NCI-H146 (cell line): ENCODE measurements at places on chromosomes 2 and 18.

GRCh38 chr18:35570182-35570581 is 11.4 kb upstream of the GALNT1 start:
- no peak for DNase-seq

GRCh38 chr2:195603998-195604397 is 53.0 kb upstream of the SLC39A10 start:
- no peak for DNase-seq

DNA sequence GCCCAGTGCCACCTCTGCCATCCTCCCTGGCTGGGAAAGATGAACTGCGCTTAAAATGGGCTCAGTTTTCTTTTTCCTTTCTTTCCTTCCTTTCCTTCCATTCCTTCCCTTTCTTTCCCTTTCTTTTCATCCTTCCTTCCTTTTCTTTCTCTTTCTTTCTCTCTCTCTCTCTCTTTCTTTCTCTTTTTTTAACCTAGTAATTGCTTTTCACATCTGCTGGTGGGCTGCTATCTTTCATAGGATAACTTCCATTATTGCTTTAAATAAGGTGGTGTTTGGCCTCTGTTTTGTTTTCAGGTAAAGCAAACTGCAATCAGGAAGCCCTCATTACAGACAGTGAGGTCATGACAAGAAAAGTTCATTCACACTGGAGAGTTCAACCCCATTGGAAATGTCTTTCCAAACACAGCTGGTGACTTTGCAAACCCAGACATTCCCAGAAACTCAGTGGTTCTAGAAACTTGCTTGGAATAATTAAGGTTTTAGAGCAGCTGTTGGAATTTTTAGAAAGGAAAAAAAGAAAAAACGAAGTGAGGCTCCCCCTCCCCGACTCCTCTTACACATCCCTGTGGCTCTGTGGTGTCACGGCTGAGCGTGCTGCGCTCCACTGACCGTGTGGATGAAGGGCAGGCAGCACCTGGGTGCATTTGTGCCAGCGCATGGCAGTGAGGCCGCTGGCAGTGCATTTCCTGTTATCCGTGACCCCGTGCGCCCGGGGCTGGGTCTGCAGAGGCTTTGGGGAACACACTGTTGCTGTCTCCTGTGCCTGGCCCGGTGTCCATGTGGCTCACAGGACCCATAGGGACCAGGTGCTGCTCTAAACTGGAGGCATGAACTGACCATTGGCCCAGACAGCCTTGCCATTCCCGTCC is 76.9 kb downstream of the MBP start:
- DNase-seq = peak; percentile 62

- DNase-seq = no peak
Measured at GRCh38 chr2:239539083-239539775, 138.4 kb upstream of the HDAC4 start.

- DNase-seq = no peak
Measured at GRCh38 chr2:10347562-10347948, 44.9 kb downstream of the HPCAL1 start.

GRCh38 chr2:200138391-200139124 is 167.9 kb upstream of the SPATS2L start:
- no peak for DNase-seq

GRCh38 chr2:47704287-47704686 is 78.7 kb upstream of the MSH6 start:
- DNase-seq = no peak

GRCh38 chr2:55949211-55949610 is 25.6 kb upstream of the EFEMP1 start:
- DNase-seq = peak; percentile 18

GRCh38 chr2:24863641-24864040 is 56.4 kb downstream of the ADCY3 start:
- DNase-seq = no peak

DNA sequence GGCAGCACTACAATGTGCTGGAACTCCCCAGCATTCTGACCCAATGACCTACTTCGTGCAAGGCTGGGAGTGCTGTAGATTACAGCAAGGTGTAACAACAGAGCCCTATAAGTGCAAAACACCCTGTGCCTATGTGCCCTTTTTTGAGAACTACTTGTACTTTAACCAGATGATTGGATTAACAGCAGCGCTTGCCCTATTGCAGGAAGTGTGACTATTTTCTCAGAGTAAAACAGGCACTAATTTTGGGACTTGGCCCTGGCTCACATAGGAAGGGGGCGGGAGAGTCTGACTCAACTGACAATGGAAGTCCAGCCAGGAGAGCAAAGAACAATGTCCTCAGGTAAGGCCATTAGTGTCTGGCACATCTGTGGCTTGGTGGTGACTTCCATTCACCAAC is 35.6 kb upstream of the RNF125 start:
- no peak for DNase-seq

DNA sequence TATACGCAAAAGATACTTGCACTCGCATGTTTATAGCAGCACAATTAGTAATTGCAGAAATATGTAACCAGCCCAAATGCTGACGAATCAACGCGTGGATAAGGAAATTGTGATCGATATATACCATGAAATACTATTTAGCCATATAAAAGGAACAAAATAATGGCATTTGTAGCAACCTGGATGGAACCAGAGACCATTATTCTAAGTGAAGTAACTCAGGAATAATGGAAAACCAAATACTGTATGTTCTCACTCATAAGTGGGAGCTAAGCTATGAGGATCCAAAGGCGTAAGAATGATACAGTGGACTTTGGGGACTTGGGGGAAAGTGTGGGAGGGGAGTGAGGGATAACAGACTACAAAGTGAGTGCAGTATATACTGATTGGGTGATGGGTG is 1008.0 kb upstream of the CRIM1 start:
- DNase-seq = peak; percentile 5

DNA sequence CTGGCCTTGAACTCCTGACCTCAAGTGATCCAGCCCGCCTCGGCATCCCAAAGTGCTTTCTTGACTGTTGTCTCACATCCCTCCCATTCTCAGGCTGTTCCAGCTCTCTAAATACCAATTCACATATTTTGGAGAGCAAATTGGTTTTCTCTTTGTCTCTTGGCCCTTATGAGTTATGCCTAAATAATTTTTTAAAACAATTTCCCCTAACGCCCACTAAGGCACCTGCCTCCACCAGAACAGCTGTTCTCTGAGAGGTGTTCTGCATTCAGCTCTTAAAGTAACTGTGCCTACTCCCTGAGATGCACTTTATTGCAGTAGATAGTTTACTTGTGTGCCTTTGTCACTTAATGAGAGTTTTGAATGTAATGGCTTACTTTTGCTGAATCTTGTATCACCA is 6.9 kb downstream of the CCDC195 start:
- DNase-seq = no peak

- no peak for DNase-seq
Measured at GRCh38 chr2:55932843-55933242, 9.3 kb upstream of the EFEMP1 start.

GRCh38 chr18:8763611-8764010 is 58.3 kb downstream of the MTCL1 start:
- peak; percentile 17 for DNase-seq

- no peak for DNase-seq
Measured at GRCh38 chr2:234289834-234290590, 206.9 kb downstream of the ARL4C start.

DNA sequence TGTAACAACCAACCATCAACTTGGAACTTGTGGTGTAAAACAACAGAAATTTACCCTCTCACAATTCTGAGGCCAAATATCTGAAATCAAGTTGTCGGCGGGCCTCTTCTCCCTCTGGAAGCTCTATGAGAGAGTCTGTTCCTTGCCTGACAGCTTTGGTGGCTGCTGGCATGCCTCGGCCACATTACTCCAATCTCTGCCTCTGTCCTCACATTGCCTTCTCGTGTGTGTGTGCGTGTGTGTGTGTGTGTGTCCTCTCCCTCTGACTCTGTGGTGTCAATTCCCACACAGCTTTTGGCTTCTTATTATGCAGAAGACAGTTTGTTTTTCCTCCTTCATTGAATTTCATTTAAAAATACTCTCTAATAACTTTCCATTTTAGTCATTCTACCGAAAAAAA is 50.4 kb downstream of the ZDBF2 start:
- DNase-seq = no peak

- DNase-seq = no peak
Measured at GRCh38 chr2:158748926-158749590, 46.1 kb upstream of the DAPL1 start.

DNA sequence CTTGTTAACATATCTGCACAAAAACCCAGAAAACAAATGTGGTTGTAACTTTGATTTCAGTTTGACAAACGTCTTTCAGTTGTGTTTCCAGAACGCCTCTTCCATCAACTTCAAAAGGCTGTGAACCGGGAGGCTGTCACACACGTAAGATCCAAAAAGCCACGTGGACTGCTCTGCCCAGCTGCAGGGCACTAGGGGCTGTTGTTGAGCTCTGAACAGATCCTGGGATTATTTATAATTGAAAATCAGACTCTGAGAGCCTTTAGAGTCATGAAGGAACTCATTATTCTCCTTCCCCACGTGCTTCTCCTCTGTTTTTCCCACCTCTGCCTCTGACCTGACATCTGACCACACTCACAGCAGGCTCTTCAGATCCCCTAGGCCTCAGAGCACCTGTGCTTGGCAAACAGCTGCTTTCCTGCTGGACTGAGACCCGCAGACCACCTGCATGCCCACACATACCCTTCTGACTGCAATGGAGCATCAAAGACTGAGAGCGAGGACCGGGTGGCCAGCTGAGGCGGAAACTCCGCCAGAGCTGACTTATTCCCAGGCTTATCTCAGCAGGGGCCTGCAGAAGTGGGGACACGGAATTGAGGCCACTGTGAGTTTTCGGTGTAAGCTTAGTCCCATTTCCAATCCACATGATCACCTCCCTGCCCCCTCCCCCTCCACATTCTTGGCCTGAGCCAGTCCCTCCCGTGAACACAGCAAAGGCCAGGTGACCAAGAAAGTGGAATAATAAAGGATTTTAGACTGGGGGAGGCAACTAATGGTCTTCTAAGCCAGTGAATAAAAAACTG is 114.8 kb downstream of the ATL2 start:
- no peak for DNase-seq

DNA sequence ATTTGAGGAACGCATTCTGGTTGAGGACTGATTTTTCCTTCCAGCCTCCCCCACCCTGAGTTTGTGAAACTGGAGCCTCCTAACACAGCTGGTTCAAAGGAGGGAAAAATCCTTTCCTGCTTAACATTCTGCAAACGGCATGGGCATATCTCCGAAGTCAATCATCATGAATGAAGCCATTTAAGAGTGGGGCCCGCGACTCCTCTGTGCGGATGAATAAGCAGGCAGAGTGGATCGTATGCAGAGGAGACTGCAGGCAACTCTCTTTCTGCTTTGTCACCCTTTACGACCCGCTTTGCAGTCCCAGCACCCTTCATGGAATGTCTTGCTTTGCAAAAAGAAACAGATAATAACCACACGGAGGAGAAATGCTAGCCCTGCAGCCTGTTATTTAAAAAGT is 305.2 kb downstream of the CLIP4 start:
- DNase-seq = no peak

DNA sequence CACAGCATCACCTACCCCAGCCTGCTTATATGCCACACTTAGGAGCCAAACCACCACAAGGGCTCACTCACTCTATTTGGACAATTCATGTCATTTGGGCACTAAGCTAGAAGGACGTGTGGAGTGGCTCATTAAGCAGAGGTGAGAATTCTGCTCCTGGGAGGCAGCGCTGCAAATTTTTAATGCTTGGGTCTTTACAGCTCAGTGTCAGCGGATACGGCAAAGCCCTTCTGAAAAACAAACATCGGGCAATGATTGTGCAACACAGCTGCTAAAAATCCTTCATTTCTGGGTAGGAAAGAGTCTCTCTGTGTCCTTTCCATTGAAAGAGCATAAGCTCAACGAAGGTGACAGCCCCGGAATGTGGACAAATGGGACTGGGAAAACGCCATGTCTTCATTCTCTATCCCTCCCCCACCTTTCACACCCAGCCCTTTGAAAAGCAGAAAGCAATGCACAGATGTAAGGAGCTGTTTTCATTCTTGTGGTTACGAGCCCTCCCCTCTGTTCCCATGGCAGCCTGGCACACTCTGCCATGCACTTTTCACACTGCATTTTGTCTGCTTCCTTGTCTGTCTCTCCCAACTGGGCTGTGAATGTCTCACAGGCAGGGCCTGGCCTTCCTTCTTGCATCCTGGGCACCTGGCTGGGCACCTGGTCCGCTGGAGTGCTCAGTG is 16.0 kb downstream of the TMEM177 start:
- DNase-seq = no peak

DNA sequence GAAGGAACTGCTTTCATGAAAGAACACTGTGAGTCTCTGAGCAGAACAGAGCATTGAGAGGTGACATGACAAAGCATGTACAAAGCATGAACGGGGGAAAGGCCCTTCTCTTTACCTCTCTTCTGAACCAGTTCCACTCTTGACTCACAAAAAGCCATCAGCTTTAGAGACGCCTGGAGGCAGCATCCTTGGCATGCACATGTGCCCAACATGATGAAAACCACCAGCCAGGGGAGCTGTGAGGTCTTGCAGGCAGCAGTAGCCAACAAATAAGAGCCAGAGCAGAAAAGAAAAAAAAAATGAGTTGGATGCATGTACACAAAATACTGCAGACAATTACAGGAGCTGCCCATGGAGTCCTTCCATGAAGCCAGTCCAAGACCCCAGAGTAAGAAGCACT is 95.5 kb upstream of the AGAP1 start:
- DNase-seq = no peak

GRCh38 chr2:107595749-107596148 is 230.9 kb upstream of the RGPD4 start:
- DNase-seq = no peak

DNA sequence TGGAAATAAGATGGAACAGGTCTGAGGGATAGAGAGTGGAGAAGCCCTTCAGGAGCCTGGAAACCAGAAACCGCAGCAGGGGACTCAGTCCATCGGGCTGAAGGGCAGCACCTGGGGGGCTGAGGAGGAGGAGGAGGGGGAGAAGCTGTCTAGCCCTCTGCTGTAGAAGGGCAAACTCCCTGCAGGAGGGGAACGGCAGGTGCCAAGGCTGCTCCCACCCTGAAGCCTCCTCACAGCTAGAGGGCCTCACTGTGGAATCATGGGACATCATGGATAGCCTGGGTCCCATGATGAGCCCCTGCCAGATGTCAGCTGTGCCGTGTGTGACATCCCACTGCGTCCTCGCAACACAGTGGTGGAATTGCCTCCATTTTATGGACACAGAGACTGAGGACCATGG is 435 bp downstream of the MYO7B start:
- DNase-seq = peak; percentile 75

- peak; percentile 15 for DNase-seq
Measured at GRCh38 chr2:78408795-78409118, 616.7 kb upstream of the REG3G start.

GRCh38 chr2:240078631-240079030 is 25.3 kb upstream of the OR6B3 start:
- no peak for DNase-seq

DNA sequence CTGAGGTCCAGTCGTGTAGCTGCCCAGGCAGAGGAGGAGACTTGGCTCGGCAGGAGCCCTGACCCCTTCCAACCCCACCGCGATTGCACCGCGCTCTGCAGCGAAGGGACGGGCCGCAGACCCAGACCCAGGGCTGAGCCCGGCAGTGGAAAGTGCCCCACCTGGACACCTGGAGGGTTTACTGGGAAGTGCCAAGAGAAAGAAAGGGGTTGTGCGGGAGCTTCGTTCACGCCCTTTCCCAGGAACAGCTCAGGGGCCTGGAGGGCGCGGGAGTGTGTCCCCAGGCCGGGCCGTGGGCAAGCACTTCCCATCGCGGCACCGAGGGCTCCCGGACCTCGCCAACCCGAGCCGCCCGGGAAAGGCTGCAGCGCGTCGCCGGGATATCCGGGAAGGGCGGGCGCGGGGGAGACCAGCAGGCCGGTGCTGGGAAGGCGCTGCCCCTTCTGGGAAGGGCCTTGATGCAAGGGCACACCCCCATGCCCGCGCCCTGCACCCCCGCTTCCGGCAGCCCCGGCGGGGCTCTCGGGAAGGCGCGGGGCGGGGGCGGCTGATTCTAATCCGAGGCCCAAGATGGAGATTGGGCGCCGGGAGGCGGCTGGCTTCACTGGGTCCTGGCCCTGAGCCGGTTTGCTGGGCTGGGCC is 36.1 kb upstream of the MRPL33 start:
- DNase-seq = peak; percentile 86
